ENCODE measurements at places on chromosomes 16 and 17. TPM values are rescaled to one million over a fixed set of nuclear protein-coding genes. Genes with fewer than 3 reads are reported as not detected.

Gene CDIP1
- total RNA-seq, result 6.6 TPM

Gene ACSM3
- 5.1 TPM for total RNA-seq

Gene MAP2K3
- total RNA-seq, result 19.8 TPM

Gene TRPV2
- 5.2 TPM for total RNA-seq

Gene GPR179
- 0.10 TPM for total RNA-seq

Gene HOXB2
- 4.9 TPM for total RNA-seq

Gene FSCN2
- total RNA-seq, result 0.99 TPM

Gene TMEM106A
- 5.0 TPM for total RNA-seq

Gene ANKRD40CL
- not detected for total RNA-seq

Gene TBC1D3I
- total RNA-seq, result not detected

Gene IL34
- total RNA-seq, result 10.2 TPM

Gene EPN3
- 5.3 TPM for total RNA-seq

Gene KLHL10
- total RNA-seq, result 0.20 TPM

Gene MYH8
- total RNA-seq, result 442 TPM

Gene LGALS9B
- total RNA-seq, result 1.2 TPM

Gene DHRS7C
- 15.9 TPM for total RNA-seq

Gene RAI1
- total RNA-seq, result 11.4 TPM

Gene NPIPA7
- total RNA-seq, result 4.0 TPM

Data from skin of body (tissue), 3 donors.